ENCODE measurements at places on chromosomes 13 and 19.

DNA sequence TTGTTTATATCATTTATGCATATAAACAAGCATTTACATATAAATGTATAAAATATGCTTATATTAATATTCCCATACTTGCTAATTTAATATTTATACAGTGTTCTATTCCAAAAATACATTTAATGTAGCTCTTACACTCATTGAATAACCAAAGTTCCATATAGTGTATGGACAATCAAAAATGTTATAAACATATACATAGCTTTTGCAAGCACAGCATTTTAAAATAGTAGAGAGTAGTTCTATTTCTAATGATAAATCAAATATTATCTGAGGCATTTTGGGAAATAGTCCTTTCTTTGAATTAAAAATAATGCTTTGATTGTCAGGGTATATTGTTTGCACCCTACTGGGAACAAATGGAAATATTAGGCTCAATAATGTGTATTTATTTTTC, 22.5 kb upstream of the COG6 start:
- DNase-seq, result no peak

DNA sequence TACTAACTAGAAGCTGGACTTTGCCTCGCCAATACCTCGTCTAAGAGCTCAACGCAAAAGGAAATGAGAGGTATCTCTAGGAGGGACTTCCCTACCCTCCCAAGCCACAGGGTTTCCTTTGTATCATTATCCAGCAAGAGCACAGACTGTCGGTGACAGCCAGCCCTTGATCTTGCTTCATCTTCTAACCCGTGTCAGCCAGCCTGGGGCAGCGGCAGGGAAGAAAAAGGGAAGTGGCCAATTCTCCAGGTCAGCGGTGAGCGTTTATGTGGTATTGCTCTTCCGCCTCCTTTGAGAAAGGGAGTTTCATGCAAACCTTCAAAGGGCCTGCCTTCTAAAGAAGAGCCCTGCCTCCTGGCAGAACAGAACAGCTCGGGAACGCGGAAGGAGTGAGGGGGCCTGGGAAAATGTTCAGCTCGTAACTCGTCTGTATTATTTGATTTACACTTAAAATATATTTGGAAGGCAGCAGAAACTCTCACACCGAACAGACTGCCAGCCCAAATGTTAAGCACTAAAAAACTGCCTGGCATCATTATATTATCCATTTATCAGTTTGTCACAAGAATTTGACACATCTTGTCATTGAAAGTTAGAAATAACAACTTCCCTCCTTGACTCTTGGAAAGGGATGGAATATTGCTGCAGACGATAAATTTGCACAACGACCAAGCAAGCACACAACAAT, 41.8 kb downstream of the EFNB2 start:
- no peak for DNase-seq

GRCh38 chr19:11261431-11261970, 823 bp downstream of the DOCK6 start:
- no peak for DNase-seq

GRCh38 chr13:66414066-66414800, 815.9 kb downstream of the PCDH9 start:
- no peak for DNase-seq

DNA sequence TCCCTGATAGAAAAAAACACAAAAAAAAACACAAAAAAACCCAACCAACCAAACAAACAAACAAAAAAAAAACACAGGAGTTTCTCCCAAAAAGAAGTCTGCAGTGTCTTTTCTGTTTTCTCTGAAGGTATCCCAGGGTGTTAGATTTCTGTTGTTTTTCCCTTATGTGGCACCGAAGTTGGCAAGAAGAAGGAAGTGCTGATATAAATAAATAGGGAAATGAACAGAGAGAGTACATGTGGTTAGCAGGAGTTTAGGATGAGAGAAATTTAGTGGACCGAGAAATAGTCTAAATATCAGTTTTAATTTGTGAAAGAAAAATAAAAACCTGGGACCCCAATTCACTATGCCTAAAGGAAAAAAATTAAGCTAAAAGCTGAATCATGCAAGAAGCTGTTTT, 287.0 kb upstream of the SGCG start:
- DNase-seq, result no peak

DNA sequence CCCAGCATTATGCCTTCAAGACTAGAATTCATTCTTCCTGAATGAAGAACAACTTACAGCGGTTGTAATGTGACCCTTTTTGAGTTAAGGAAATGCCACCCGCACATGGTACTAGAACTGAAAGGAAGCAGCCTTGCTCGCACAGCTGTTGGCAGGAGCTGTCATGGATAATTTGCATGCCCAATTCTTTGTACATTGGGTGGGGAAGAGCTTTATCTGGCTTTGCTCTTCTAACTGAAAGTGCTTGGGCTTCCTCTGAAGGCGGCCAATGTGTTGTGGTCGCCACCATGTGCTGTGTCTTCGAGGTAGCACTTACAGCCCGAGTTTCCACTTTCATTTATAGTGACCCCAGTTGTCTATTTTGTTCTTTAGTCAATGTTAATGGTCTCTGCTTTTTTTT, 3.4 kb downstream of the CCNE1 start:
- no peak for DNase-seq

GRCh38 chr13:79673993-79674377, 193.0 kb downstream of the NDFIP2 start:
- DNase-seq, result no peak

DNA sequence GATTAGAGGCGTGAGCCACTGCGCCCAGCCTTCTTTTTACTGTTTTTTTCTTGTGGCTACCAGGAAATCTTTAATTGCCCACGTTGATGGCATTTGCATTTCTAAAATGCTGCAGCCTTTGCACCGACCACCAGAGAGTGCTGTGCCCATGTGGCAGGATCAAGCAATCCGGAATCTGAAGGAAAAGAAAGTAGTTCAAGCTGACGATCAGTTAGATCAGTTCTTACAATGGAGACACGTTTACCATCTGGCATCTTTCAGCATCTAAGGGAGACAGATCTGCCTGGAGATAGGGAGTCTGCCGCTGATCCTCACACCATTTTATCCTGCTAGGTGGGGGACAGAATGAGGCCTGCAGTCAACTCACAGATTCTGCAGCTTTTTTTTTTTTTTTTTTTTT, 19.9 kb downstream of the TINCR start:
- no peak for DNase-seq

GRCh38 chr13:98606296-98606695, 29.4 kb upstream of the STK24 start:
- no peak for DNase-seq

DNA sequence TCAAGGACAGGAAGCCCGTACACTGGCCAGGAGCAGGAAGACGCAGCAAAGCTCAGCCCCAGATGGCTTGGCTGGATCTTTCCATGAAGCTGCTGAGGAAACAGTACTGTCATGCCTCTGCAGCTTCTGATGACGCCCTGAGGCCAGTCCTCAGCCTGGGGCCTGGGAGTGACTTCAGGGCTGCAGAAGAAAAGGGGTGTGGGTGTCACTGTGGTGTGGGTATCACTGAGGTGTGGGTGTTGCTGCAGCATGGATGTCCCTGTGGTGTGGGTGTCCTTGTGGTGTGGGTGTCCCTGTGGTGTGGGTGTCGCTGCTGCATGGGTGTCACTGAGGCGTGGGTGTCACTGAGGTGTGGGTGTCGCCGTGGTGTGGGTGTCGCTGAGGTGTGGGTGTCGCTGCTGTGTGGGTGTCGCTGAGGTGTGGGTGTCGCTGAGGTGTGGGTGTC, 12.0 kb upstream of the GAS6 start:
- no peak for DNase-seq

- DNase-seq, result no peak
These were observed 37.3 kb downstream of the SOX1 start for GRCh38 chr13:112103961-112104880.

GRCh38 chr19:51462276-51462675, 4.0 kb upstream of the SIGLEC8 start:
- DNase-seq, result no peak

DNA sequence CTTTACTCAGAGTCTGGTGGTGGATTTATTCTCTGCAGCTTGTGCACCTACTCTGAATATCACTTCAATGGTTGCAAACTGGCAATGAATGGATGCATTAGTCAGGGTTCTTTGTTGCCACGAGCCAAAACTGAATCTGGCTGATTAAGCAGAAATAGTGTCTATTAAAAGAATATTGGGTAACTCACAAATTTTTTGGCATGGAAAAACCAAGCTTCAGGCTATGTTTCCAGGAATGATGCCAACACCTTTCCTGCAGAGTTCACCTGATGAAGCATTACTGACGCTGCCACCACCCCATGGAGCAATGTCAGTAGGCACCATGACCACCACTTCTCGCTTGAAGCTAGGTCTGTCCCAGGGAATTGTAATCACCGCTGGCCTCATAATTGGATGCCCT, 597.8 kb upstream of the SLC10A2 start:
- no peak for DNase-seq

GRCh38 chr19:57830071-57830602, at the start of gene ZNF587B:
Gene ZNF587B, plus strand, starts transcription at chr19:57830299. Its CDS starts 230 bp downstream, at chr19:57830529.
- peak; percentile 26 for DNase-seq

DNA sequence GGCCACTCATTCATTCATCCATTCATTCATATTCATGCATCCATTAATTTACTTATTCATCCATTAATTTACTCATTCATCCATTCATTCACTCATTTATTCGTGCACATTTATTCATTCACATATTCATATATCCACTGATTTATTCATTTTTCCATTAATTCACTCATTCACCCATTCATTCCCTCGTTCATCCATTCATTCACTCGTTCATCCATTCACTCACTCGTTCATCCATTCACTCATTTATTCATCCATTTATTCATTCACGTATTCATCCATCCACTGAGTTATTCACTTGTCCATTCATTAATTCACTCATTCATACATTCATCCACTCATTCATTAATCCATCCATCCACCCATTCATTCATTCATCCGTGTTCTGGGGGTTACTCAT, 35.8 kb upstream of the OLFM2 start:
- no peak for DNase-seq

- DNase-seq, result no peak
These were observed 3.1 kb downstream of the CARS2 start for GRCh38 chr13:110702591-110703526.

DNA sequence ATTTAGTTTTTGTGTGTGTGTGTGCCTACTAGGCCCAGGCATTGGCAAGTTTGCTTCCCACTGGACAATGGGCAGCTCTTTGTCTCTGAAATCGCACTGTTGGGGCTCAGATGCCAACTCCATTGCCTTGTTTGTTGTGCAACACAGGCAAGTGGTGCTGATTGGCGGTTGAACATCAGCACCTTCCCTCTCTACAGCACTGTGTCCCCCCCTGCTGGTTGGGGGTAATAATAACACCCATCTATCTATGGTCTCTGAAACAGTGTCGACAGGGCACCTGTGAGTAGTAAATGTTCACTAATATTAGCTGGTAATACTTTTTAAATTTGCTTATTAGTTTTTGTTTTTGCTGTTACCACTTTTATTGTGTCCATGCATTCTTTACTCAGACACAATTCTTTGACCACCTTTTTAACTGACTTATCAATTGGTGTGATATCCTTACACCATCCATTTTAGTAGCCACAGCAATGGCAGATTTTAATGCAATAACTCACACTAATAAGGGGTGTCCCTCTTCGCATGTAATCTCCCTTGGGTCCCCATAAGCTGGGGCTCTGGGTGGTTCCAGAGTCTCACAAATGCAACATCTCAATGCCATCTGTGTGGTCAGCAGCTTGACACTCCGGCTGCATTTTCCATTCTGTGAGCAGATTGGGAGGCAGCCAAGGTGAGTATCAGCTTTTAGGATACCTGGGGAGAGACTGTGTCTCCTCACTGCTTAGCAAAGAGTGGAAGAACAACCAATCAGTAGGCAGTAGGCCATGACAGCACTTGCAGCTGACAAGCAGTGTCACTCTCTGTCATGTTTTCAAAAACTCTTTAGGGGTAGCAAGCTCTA, 47.7 kb upstream of the UQCRFS1 start:
- DNase-seq, result no peak

DNA sequence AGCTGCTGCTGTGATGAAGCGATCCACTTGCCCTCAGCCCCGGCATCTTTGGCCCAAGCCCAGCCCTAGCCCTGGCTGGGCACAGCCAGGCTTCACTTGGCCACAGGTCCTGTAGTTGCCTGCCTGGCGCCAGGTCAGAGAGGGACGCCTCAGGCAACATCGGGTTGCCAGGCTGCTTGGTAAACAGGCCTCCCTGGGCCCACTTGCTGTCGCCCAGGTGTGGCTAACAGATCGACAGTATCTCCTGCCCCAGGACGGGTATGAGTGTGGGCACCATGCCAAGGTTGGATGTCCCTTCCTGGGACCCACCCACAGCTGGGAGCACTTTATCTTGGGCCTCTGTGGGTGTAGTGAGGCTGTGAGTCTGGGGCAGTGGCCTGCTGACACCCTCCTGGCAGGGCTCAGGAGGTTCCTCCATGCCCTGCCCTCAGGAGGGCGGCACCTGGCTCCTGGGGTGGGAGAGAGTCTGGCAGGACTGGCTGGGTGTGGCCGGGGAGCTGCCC, 27.8 kb downstream of the CARM1 start:
- no peak for DNase-seq

- DNase-seq, result no peak
These were observed 166.6 kb downstream of the NDFIP2 start for GRCh38 chr13:79647533-79647932.

GRCh38 chr19:6076675-6077463, 33.4 kb downstream of the RFX2 start:
- no peak for DNase-seq

DNA sequence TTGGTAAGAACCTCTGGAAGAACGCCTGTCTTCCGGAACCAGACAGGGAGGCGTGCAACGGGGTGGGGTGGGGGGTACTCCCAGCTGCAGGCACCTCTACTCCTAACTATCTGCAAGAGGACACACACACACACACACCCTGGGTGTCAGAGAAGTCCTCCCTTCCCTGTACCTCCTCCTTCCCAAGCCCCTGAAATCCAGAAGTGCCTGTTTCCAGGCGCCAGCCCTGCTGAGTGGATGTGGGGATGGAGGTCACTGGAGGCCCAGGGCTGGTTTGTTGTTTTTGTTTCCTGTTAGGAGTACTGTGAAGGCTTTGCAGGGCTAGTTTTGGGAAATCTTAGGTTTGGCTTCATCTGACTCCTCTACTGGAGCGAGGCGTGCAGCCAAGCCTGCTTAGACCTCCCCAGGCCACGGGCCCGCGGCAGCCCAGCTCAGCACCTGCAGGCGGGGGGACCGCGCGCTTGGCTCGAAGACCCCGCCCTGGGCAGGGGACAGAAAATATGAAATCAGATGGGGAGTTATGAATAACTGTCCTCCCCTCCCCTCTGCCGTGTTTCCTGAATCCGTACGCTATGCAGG, 36.4 kb downstream of the SOX1 start:
- no peak for DNase-seq
